ENCODE measurements at places on chromosomes 2 and 18.

- DNase-seq = no peak
These were observed 12.1 kb downstream of the SCYGR4 start for GRCh38 chr2:227629435-227629834.

DNA sequence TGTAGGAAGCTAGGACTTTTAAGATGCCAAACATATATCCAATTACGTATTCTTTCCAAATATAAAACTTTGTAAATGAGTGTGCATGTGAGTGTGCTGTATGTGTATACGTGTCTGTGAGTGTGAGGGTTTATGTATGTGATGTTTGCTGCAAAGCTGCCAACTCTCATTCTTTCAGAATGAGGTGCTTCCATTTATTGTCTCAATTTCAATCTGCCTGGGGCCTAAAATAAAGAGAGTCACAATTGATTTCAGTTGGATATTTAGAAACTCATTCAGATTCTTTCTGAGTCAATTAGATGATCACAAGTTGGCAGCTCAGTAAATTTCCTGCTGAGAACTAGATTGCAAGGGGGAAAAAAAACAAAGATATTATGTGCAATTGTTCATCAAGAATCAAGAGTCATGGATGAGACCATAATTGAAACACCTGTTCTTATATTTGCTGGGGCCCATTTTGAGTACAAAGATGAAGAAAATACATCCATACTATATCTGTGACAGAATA, 621.2 kb upstream of the ACVR2A start:
- DNase-seq = no peak

DNA sequence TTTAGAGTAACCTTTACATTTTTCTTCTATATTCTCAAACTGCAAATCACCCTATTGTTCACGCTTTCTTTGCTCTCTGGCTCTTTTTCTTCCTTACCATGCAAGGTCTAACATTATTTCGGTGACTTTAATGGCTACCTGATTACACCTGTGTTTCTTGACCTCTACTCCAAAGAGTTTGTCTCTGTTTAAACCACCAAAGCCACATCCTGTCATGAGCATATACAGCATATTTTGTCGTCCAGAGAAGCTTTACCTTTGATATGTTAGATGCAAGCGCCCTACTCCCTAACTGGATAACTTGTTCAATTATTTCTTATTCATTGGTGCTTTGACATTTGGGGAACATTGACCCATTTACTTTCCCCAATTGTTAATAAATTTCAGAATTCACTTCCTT, 565.1 kb upstream of the GCFC2 start:
- DNase-seq = no peak

DNA sequence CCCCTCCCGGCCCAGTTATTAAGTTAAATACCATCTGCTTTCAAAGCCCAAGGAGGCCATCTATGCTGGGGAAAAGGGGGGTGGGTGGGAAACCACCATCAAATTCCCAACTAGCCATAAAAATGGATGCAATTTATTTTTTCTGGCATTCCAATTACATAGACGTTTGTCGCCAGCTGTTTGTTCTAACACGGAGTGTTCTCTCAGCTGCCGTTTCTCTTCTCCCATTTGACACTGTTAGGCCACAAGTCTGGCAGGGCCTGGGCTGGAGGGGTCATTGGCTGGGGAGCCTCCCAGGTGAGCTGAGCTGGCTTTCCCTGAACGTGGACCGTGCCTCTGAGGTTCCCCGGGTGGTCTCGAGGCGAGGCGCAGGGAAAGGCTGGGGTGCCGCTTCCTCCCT, 16.6 kb downstream of the ATOH8 start:
- DNase-seq = no peak
